ENCODE measurements at places on chromosomes 11 and 22. TPM values are rescaled to one million over a fixed set of nuclear protein-coding genes. Genes with fewer than 3 reads are reported as not detected.

GRCh38 chr11:11969380-11970215, 38.8 kb downstream of the DKK3 start:
- H3K27me3 ChIP-seq = no peaks in the 10 kb centered on the region
- no peaks in the 10 kb centered on the region for H3K36me3 ChIP-seq
- no peak for DNase-seq
- no peak overlapping the region for H3K4me3 ChIP-seq
- H3K27ac ChIP-seq = no peak overlapping the region

DNA sequence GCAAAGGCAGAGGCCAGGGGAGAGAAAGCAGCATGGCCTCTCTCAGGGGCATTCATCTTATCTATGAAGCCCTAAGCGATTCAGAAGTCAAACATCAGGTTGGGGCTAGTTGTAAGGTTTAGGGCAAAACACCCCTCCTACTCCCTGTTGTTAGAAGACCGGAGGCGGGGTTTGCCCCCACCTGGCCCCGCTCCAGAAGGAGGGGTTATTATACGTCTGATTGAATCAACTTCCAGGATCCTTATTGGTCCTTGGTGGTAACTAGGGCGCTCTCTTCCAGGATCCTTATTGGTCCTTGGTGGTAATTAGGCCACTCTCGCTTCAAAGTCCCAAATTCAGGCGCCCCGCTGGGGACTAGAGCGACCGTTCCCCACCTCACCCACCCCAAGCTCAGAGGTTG, 12.1 kb upstream of the SMTN start:
- no peaks in the 10 kb centered on the region for H3K27me3 ChIP-seq
- no peak for DNase-seq
- no peak overlapping the region for H3K27ac ChIP-seq
- no peaks in the 10 kb centered on the region for H3K4me1 ChIP-seq
- no peaks in the 10 kb centered on the region for H3K36me3 ChIP-seq

The POLD3 gene
- total RNA-seq = 17.0 TPM

The CREBZF gene
- 55.7 TPM for total RNA-seq

The ANO1 gene
- total RNA-seq = 8.6 TPM

The PLAAT3 gene
- 116 TPM for total RNA-seq

Data from ovary (tissue), 10 donors.